ENCODE measurements at places on chromosomes 6 and 20.

- no peak for DNase-seq
Observed at GRCh38 chr6:112437058-112437457, 89.9 kb downstream of the RFPL4B start.

- no peak for DNase-seq
Observed at GRCh38 chr20:54355631-54356280, 119.6 kb upstream of the DOK5 start.

GRCh38 chr20:45181639-45182038 is 6.9 kb downstream of the PI3 start:
- DNase-seq, result no peak

GRCh38 chr6:69294862-69295261 is 501.9 kb downstream of the LMBRD1 start:
- no peak for DNase-seq

DNA sequence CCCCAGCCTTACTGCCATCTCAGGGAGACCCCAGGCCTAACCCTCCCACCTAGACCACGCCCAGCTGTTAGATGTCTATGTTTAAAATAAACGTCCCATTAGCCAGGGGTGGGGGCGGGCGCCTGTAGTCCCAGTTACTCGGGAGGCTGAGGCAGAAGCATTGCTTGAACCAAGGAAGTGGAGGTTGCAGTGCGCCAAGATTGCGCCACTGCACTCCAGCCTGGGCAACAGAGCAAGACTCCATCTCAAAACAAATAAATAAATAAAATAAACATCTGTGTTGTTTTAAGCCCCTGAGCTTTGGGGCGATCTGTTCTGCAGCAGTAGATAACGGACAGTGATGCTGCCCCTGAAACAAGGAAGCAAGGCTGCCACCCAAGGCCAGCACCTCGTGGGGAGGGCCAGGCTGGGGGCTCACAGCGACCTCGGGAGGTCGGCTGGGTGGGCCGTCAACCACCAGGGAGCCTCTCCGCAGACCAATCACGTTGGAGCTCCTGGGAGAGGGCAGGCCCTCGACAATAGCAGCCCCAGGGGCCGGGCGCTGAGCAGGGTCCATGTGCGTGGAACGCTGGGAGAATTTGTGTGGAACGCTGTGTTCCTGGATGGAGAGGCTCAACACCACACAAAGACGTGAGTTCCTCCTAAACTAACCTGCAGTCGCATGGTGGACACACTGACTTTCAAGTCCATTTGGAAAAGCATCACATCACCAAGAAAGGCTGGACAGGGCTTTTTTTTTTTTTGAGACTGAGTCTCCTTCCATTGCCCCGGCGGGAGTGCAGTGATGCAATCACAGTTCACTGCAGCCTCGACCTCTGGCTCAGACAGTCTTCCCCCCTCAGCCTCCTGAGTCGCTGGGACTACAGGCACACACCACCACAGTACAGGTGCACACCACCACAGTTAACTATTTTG is 1.0 kb upstream of the HELZ2 start:
- DNase-seq, result no peak

- no peak for DNase-seq
Observed at GRCh38 chr6:93454533-93454932, 35.2 kb upstream of the EPHA7 start.

DNA sequence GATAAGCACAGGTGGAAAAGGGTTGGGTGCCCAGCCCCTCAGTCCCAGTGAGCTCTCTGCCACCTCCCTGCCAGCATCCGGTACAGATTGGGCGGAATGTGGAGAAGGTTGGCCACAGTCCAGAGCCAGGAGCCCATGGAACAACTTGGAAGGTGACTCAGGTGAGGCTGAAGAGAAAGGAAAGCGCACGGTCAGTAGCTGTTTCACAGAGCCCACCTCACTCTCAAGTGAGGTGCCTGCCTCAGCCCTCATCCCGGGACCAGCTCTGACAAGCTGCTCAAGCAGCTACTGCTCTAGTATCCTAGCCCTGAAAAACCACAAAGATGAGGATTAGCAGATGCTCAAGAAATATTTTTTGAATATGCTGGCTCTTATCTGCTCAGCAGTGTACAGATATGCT is 1.1 kb upstream of the MMP24OS start:
- no peak for DNase-seq

DNA sequence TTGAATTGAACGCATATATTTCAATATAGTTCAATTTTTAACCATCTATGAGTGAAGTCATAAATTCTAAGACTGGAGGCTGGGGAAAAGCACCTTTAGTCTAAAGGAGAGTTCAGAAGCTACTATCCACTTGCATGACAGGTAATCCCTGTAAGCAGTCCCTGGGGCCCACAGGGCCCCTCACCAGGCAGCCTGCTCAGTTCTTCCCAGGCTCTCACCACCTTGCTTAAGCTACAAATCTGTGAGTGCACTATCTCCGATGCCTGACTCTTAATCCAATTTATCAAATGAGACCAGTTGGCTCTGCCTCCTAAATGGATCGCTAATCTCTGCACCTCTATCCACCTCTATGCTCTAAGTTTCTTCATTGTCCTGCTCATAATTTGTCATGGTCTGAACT is 413.8 kb downstream of the PTPRT start:
- no peak for DNase-seq

- DNase-seq, result no peak
Observed at GRCh38 chr20:50898475-50898874, 32.8 kb downstream of the ADNP start.

DNA sequence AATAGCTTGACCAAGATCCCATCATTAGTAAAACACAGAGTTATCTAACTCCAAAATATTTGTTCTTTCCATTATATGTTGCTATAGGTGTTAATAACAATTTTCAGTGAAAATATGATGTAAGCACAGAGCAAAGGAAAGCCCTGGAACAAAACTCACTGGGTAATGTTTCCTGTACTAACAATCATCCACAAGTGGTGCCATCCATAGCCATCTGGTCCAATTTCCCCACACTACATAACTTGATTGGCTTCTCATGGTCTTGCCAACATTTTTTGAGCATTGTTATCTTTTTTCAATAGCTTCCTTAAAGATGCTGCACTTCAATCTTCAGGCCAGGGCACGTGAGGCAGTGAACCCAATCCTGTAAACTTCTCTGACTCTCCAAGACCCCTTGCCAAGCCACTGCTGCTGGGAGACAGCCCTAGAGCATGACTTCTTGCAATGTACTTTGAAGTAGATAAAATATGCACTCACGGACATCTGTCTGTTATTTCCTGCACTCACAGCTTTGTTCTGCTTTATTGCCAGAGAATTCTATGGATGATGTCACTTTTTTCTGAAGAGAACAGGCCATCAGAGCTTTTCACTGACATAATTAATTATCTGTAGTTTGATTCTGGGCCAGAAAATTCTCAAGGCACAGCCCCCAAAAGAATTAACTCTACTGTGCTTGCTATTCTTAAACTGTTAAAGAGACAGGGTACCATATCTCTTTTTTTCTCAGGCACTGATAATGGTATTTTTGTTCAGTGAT is 97.5 kb upstream of the TMEM30A start:
- no peak for DNase-seq

GRCh38 chr6:156193381-156193780 is 583.8 kb upstream of the ARID1B start:
- DNase-seq, result no peak

DNA sequence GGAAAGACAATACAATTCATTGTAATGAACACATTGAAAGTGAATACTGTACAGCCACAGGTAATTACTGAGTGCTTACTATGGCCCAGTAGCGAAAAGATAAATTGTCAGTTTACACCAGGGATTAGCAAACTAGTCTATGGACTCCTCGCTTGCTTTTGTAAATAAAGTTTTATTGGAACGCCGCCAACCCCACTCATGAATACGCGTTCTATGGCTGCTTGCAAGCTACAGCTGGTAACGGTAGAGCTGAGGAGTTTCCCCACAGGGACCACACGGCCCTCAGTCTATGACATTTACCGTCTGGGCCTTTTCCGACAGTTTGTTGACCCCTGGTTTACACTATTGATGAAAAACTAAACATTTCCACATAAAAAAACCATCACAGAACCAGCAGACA is 24.2 kb downstream of the LAMA5 start:
- DNase-seq, result no peak

- no peak for DNase-seq
Observed at GRCh38 chr20:7155282-7155681, 387.8 kb downstream of the BMP2 start.

DNA sequence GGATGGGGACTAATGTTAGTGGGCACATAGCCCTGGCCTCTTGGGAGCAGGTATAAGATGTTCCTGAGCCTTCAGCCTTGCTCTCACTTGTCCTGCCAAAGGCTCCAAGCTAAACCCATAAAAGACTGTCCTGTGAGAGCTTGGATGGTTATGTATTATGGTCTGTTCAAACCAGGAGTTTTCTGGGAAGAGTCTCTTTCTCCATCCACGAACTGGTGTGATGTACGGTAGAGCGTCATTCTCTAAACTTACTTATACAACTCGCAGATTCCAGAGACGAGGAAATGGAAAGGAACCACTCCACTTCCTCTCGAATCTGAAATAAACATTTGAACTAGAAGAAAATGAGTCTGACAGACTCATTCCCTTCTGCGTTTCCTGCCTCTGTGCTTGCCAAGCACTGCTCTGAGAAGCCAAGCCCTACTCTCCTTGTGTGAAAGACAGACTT is 5.3 kb downstream of the SOBP start:
- no peak for DNase-seq

DNA sequence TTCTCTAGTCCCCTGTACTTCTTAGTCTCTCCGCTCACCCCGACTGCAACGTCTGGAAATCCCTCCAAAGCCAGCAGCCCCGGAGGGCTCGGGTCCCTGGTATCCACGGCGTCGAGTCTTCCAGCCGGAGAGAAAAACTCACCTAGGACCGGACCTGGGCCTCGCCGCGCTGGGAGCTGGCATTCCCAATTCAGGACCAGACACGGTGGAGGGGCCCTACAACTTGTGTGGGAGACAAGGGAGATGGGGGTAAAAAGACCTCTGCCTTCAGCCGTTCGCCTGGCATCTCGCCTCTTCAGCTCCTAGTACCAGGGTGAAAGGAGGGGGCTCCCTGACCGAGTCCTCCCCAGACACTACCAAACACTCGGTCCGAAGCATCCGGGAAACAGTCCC is 64.3 kb downstream of the GPX5 start:
- no peak for DNase-seq

DNA sequence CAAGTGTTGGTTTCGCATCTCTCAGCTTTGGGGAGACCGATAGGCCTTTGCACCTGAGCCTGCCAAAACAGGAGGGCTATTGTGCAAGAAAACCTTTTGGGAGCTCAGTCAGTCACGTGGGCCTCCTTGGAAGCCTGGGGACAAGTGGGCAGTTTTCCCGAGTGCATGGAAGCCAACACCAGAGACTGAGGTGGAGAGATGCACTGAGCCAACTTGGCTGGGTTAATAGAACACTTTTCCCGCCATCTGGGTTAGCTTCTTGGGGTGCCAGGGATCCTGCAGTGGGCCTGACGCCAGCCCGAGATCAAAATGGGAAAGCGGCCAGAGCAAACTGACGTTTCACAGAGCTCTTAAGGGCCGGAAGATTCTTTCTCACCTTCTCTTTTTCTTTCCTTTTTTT is 2.8 kb upstream of the OOEP start:
- no peak for DNase-seq

DNA sequence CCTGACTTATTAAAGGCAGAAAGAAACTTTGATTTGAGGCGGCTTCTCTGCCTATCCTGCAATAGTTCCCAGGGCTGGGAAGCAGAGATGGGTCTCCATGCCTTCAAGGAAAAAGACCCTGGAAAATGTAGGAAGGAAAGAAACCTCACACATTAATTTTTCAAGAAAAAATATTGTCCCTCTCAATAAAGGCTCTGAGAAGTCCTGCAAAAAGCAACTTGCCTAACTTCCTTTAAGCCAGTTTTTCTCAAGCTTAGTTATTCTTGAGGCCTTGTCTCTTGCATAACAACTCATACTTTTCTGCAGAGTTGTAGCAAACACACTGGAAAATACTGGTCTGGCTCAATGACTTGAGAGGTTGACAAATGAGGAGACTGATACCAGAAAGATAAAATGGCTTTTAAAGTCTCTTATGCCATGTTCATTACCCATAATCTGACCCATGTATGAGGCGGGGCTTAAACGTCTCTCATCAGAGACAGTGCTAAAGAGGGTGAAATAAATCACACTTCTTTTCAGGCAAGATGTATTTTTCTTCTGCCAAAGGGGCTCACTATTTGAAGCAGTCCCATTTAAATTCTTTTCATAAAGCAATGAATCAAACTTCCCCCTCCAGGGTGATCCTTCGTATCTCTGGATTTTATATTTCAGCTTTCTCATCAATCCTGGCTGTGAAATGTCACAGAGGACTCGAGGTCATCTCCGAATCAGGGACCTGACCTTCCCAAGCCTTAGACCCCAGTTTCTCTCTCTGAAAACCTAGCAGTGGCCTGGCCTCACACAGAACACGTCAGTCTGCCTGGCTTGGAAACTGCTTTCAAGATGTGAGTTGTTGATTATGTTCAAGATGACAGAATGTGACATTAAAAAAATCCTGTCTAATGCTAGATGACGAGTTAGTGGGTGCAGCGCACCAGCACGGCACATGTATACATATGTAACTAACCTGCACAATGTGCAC is 82.3 kb upstream of the KCNG1 start:
- DNase-seq, result no peak

- no peak for DNase-seq
Observed at GRCh38 chr20:50540620-50541605, 30.7 kb downstream of the PTPN1 start.

DNA sequence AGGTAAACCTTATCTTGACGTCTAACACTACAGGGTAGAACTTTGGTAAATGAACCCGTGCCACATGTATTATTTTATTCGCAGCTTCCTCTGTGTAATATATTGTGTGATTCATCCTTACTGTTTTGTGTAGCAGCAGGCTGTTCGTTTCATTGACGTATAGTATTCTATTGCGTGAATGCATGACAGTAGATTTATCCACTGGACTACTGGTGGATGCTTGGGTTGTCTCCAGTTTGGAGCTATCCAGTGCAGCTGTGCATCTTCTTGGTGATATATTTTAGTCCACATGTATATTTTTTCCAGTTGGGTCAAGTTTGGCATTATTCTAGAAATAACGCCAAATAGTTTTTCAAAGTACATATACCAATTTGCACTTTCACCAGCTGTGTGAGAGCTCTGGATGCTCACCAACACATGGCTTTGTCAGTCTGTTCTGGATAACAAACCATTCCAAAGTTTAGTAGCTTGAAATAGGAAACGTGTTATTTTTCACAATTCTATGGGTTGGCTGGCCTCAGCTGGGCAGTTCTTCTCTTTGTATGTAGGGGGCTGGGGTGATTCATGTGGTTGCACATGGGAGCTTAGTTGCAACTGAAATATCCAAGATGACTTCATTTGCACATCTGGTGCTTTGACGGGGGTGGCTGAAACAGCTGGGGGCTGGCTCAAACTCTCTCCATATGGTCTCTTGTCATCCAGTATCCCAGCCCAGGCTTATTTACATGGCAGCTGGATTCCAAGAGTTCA is 9.3 kb downstream of the ECT2L start:
- no peak for DNase-seq

DNA sequence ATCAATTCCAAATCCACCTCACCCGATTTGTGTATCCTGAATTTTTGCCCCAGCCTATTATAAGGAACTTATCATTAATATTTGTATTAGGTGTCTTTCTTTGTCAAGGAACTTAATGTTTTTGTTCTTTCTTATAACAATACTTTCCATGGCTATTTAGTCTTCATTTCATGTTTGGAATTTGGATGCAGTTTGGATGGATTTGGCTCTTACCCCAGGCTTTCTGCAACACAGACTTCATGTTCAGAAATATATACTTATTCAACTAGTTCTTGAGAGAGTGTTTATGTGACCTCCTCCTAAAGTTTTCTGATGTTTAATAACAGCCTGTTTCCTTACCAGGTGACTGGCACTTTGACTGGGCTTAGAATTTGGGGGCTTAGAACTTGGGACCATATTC is 35.9 kb upstream of the TOX2 start:
- no peak for DNase-seq
